ENCODE measurements at places on chromosomes 16 and 17. TPM values are rescaled to one million over a fixed set of nuclear protein-coding genes. Genes with fewer than 3 reads are reported as not detected.

Gene HOXB5
- total RNA-seq = not detected

Gene PSKH1
- 14.0 TPM for total RNA-seq

Gene C1QTNF8
- total RNA-seq = 0.06 TPM

Gene PRR35
- not detected for total RNA-seq

Gene CEP295NL
- total RNA-seq = 5.0 TPM

Gene C16orf54
- not detected for total RNA-seq

Gene ATP2A1
- 0.12 TPM for total RNA-seq

Gene ACLY
- 194 TPM for total RNA-seq

Gene C16orf86
- total RNA-seq = 3.9 TPM

Gene FAM117A
- total RNA-seq = 2.0 TPM

All from aortic smooth muscle cell (primary cell).